T-helper 1 cell (primary cell): ENCODE measurements at places on chromosomes 5 and 9.
A peak's percentile ranks its signal among the peaks of the same experiment; 100 is the strongest.

DNA sequence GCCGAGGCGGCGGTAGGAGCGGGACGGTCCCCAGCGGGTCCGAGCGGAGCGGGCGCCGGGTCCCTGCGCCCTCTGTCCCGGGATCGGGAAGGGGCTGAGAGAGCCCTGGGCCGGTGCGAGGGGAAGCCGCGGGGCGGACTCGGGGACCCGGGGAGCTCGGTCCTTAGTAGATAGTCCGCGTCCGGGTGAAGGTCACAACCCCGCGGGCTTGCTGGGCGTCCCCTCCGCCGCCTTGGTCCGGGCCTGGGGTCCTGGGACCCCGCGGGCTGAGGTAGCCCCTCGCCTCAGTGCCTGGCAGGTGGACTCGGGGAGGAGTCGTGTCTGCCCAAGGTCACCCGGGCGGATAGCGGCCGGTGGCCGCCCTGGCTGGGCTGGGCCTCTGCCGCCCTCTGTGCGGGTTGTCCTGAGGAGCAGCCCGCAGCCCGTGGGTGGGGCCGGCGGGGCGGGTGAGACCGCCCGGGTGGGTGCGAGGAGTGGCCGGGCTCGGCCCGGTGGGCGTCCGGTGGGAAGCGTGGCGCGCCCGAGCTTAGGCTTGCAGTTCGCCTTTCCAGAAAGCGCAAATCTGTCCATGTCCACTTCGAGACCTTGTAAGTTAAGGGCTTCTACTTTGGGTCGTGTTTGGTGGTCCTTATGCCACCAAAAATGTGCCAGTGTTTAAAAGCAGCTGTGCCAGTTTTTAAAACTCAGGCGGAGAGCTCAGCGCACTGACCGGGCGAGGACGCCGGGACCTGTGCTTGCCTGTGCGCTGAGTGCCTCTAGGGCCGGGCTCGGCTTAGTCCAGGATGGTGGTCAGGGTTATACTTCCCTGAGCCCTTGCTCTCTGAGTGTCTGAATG is 554 bp downstream of the SDHA start:
- DNase-seq = no peak

- DNase-seq = no peak
Observed at GRCh38 chr9:39587844-39588499, 232.5 kb downstream of the SPATA31A1 start.

- DNase-seq = no peak
Observed at GRCh38 chr9:104784098-104784497, 20.2 kb downstream of the NIPSNAP3B start.

DNA sequence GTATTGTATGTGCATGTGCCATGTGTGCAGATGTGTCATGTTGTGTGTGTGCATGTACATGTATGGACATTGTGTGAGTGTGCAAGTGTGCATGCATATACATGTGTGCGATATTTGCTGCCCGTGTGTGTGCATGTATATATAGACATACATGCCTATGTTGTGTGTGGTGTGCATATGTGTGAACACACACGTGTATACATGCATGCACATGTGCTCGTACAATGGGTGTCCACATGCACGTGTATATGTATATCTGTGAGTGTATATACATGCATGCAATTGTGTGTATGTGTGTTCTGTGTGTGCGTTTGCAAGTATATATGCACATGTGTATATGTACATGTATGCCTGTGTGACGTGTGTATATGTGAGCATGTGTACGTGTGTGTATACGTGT is 3.0 kb upstream of the SLC6A18 start:
- DNase-seq = no peak

DNA sequence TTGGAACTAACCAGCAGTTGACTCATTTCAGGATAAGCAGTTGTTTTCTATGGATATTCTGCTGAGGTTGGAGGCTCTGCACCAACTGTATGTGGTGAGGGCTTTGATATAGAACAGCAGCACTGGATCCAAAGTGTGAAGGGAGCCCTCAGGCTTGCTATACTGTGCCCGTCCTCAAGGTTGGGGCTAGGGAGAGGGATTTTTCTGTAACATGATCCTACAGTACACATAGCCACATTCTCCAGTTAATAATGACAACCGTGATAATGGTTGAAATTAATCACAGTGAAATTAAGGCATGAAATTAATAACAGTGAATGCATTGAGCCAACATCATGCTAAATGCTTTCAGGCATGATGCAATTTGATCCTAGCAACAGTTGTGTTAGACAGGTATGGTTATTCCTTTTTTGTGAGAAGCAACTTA is 36.7 kb downstream of the ARHGAP26 start:
- no peak for DNase-seq

GRCh38 chr5:141734501-141735229 is 52.6 kb upstream of the ARAP3 start:
- peak; percentile 11 for DNase-seq

GRCh38 chr9:80552931-80553330 is 981.2 kb downstream of the TLE4 start:
- no peak for DNase-seq

- no peak for DNase-seq
Observed at GRCh38 chr9:17065062-17065461, 69.8 kb upstream of the CNTLN start.

- no peak for DNase-seq
Observed at GRCh38 chr5:42745426-42745825, 11.2 kb upstream of the CCDC152 start.

- DNase-seq = no peak
Observed at GRCh38 chr9:90526386-90526785, 116.2 kb downstream of the DIRAS2 start.

GRCh38 chr5:72597456-72597948 is 90.3 kb upstream of the ZNF366 start:
- no peak for DNase-seq
